ENCODE measurements at places on chromosomes 1 and 21. TPM values are rescaled to one million over a fixed set of nuclear protein-coding genes. Genes with fewer than 3 reads are reported as not detected.

DNA sequence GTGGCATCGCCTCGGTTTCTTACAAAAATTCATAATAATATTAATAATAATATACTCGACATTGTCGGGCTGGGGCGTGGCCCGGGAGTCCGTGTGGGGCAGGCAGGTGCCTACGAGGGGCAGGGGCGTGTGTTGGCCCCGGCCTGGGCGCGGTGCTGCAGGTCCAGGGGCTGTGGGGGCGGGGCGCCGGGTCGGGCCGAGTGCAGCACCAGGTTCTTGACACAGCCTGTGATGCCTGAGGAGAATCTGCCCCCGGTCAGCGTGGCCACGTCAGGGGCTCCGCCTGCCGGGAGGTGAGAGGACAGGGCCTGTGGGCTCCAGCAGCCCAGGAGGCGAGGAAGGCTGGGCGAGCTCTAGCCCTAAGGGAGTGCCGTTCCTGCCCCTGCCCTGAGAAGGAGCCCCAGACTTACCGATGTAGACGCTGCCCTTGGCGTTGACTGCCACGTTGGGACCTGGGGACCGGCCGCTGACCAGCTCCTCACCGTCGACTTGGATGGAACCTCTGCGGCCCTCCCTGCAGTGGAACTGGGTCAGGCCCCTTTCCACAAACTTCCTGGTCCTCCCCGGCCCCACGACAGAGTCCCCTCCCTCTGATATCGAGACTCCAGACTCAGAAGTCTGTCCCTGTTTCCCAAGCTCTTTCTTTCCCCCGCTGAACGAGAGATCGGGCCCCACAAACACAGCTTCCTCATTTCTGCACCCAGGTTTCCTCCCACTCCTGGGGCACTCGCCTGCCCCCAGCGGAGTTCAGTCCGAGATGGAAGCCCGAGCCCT, 11.3 kb downstream of the LDLRAD2 start:
- no peak overlapping the region for H3K27ac ChIP-seq
- H3K27me3 ChIP-seq = no peaks in the 10 kb centered on the region
- no peaks in the 10 kb centered on the region for H3K36me3 ChIP-seq
- H3K4me3 ChIP-seq = no peak overlapping the region

- H3K27ac ChIP-seq = no peak overlapping the region
- DNase-seq = no peak
- H3K36me3 ChIP-seq = no peaks in the 10 kb centered on the region
- no peaks in the 10 kb centered on the region for H3K27me3 ChIP-seq
Measured at GRCh38 chr1:172176206-172176605, 244.3 kb upstream of the C1orf105 start.

DNA sequence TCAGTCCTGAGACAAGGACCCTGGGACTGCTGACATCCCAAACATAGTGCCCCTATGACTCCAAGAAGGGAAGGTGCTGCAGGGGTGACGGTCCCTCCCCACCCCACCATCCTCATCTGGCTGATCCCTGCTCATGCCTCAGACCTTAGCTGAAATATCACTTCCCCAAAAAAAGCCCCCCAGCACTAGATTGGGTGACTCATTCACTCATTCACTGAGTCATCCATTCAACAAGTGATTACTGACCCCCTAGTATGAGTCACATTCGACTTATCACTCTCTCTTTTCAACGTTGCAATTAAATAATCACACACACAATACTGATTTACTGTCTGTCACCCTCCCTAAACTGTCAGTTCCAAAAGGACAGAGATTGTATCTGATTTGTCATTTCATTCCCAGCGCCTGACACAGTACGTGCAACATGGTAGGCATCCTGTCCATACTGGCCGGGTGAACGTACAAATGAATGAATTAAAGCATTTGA, 48.6 kb downstream of the HIVEP3 start:
- no peak overlapping the region for H3K4me3 ChIP-seq
- DNase-seq = no peak
- no peaks in the 10 kb centered on the region for H3K36me3 ChIP-seq
- no peaks in the 10 kb centered on the region for H3K27me3 ChIP-seq

DNA sequence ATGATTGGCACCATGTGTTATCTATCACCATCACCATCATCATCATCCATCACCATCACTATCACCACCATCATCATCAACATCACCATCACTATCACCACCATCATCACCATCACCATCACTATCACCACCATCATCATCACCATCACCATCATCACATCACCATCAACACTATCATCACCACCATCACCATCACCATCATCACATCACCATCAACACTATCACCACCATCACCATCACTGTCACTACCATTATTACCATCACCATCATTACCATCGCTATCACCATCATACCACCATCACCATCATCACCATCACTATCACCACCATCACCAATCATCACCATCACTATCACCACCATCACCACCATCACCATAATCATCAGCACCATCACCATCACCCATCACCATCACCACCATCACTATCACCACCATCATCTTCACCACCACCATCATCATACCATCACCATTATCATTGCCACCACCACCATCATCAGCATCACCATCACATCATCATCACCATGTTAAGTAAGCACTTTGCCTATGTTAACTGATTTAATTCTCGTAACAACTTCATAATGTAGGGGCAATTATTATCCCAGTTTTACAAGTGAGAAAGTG, 112.8 kb downstream of the LIPI start:
- no peak for DNase-seq
- no peaks in the 10 kb centered on the region for H3K36me3 ChIP-seq
- no peak overlapping the region for H3K27ac ChIP-seq
- H3K27me3 ChIP-seq = no peaks in the 10 kb centered on the region
- H3K4me1 ChIP-seq = no peaks in the 10 kb centered on the region

Gene LYPD8
- total RNA-seq = not detected

All from natural killer cell (primary cell).